Activated T-cell treated with anti-CD3 and anti-CD28 coated beads, Interleukin-2, amount 50 U/mL, for 72 hours (primary cell): ENCODE measurements at places on chromosomes 5 and 9.

DNA sequence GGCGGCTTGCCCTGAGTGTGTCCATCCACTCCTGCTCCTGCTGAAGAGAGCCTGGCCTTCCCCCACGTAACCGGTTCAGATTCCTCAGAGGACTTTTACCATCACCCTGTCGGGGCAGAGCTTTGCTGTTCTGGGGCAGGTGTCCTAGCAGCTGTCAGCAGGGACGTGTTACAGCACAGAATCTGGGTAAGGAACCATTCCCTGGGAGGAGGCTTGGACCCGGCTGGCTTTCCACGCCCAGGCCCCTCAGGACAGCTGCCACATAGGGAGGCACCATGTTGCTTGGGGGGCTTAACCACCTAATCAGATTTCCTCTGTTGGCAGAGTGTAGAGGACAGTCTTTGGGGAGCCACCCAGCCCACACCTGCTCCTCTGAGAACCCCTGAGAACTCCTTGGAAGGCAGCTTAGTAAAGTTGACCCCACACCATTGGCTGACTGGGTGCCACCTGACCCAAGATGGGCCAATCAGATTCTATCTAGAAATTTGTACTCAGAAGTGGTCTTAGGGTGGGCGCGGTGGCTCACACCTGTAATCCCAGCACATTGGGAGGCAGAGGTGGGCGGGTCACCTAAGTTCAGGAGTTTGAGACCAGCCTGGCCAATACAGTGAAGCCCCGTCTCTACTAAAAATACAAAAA lies 23.3 kb upstream of the EEIG1 start:
- no peak overlapping the region for H3K4me3 ChIP-seq
- peaks cover 36% of the 10 kb centered on the region for H3K4me1 ChIP-seq
- peaks cover 5% of the 10 kb centered on the region for H3K36me3 ChIP-seq
- H3K27me3 ChIP-seq: no peaks in the 10 kb centered on the region
- DNase-seq: no peak

- H3K4me3 ChIP-seq: no peak overlapping the region
- no peaks in the 10 kb centered on the region for H3K4me1 ChIP-seq
- DNase-seq: no peak
- H3K27ac ChIP-seq: no peak overlapping the region
Measured at GRCh38 chr5:19923742-19924141, 64.3 kb downstream of the CDH18 start.

- H3K27ac ChIP-seq: no peak within 1 kb of the TSS
- H3K36me3 ChIP-seq: no peaks in the 10 kb centered on the region
- H3K27me3 ChIP-seq: peaks cover 55% of the 10 kb centered on the region
- H3K4me1 ChIP-seq: no peaks in the 10 kb centered on the region
Measured at GRCh38 chr9:101028346-101029314, at the start of gene PLPPR1. Gene PLPPR1, plus strand, starts transcription at chr9:101028727.

DNA sequence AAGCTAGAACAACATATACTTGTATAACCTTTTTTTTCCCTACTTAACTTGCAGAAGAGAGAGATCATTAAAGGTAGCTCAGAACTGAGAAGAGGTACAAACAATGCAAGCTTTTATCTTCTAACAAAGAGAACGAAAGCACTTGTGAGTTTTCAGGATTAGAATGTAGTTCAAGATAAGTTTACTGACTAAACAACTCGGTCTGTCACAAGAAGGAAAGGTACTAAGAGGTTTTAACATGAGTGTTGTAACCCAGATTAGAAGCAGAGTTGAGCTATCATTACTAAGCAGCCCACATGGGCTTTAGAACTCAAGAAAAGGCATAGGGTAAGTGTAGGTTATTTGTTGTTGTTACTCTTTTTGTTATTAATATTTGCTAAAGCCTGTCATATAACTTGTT lies 25.2 kb downstream of the GIN1 start:
- no peak overlapping the region for H3K4me3 ChIP-seq
- H3K27ac ChIP-seq: no peak overlapping the region
- DNase-seq: no peak
- H3K4me1 ChIP-seq: no peaks in the 10 kb centered on the region
- H3K36me3 ChIP-seq: peaks cover 3% of the 10 kb centered on the region

DNA sequence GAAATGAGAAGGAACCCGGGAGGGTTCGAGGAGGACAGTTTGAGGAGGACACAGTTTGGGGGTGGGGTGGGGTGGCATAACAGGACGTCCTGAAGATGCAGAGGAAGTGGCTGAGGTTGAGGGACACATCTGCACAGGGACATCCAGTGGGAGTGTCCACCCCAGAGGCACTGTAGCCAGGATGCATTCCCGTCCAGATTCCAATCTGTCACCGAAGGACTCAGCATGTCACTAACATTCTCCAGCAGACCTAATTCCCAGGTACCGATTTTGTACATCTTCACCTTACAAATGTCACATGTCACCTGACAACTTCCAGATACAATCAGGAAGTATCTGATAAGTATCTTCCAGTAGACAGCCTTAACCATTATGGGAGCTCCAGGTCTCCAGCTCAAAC lies 42.6 kb downstream of the EPB41L4B start:
- no peak for DNase-seq
- H3K4me1 ChIP-seq: no peaks in the 10 kb centered on the region
- H3K36me3 ChIP-seq: no peaks in the 10 kb centered on the region
- peaks cover 27% of the 10 kb centered on the region for H3K27me3 ChIP-seq
